ENCODE measurements at places on chromosomes 6 and 20. TPM values are rescaled to one million over a fixed set of nuclear protein-coding genes. Genes with fewer than 3 reads are reported as not detected.

The CTSZ gene
- 109 TPM for total RNA-seq

The TAAR6 gene
- total RNA-seq: not detected

DNA sequence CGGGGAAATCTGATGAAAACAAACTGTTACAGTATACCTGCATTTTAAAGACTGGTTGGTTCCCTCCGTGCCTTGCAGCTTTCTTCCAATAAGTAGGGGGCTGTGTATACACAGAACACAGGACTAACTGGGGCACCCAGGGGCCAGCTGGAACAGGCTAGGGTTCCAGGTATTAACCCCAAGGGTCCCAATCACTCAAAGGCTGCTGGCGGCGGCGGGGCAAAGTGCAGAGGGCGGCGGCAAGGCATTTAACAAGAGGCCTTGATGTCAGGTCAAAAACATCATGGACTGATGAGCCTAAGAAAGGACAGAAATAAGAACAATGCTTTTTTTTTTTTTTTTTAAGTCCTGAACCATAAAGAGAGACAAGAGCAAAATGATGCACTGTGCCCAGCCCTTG is 2.5 kb downstream of the PMEPA1 start:
- DNase-seq: no peak

The HTR1E gene
- total RNA-seq: not detected

The ME1 gene
- 13.8 TPM for total RNA-seq

GRCh38 chr6:149890629-149891045 is 7.3 kb downstream of the RAET1E start:
- DNase-seq: no peak

DNA sequence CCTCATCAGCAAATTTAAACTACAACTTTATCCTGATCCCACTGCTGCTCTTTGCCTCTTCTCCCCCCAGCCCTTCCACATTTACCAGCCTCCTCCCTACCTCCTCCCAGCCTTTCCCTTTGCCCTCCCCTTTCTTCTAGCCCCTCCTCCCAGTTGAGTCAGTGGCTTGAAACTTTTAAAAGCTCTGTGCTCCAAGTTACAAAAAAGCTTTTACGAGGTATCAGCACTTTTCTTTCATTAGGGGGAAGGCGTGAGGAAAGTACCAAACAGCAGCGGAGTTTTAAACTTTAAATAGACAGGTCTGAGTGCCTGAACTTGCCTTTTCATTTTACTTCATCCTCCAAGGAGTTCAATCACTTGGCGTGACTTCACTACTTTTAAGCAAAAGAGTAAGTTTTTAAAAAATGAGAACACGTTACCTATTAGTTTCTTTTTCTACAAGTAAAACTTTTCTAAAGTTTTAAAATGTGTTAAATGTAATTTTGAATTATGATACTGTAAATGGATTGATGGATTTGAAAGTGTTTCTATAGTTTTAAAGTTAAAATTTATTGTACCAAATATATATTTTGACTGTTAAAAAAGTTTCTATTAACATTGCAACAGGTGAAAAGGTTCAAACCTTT is at the start of gene GJA1:
Gene GJA1 (plus strand): TSS at position 203 of the 626 bp plus-strand sequence. CDS start 11,202 bp downstream, outside the sequence.
- peak; percentile 56 for DNase-seq

The GNL1 gene
- 31.1 TPM for total RNA-seq

The DOK5 gene
- 3.5 TPM for total RNA-seq

- DNase-seq: no peak
These were observed 52.5 kb upstream of the KHDRBS2 start for GRCh38 chr6:62338477-62338876.

DNA sequence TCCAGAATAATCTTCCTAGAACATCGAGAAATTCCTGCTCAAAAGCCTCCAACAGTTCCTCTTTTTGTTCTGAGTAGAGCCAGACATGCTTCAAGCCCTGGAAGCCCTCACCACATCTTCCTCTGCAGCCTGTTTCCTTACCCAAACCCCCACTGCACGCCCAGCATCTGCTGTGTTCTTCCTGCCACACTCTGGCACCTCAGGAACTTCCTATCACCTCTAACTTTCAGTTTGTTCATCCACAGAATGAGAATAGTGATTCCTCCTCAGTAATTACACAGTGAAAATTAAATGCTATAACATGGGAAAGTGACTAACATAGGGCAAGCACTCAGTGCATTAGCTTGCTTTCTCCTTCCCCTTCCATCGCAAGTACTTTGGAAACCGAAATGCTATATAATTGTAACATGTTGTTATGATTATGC is 26.3 kb downstream of the C6orf89 start:
- no peak for DNase-seq

- peak; percentile 60 for DNase-seq
These were observed 1.7 kb downstream of the SOD2 start for GRCh38 chr6:159691133-159691962.

DNA sequence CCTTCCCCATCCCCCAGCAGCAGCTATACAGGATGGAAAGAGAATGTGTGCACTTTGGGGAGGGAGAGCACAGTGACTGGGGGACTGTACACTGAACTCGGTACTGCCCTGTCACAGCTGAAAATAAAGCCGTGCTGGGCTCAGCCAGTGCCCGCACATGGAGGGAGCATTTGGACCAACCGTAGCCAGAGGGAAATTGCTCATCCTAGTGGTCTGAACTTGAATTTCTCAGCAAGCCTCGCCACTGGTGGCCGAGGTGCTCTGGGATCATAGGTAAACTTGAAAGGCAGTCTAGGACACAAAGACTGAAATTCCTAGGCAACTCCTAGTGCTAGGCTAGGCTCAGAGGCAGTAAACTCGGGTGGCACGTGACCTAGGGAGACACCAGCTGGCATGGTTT is 61.0 kb downstream of the DZANK1 start:
- no peak for DNase-seq

DNA sequence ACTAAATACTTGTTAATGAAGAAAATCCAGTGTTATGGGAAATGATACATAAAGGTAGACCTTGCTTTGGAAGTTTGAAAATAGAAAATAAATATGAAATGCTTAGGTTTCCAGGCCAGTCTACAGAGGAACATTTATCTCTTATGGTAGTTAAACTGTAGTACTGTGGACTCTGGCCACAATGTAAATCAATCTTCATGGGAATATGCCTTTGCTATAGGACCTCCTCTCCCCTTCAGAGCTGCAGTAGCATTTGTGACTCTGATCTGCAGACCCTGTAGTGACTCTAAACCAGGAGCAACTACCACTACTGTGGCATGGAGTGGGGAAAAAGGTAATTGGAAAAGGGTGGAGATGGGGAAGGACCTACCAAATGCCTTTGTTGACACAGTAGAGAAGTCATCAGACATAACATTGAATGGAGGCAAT is 4.5 kb downstream of the HSPA1A start:
- DNase-seq: no peak

The BMP2 gene
- 17.2 TPM for total RNA-seq

DNA sequence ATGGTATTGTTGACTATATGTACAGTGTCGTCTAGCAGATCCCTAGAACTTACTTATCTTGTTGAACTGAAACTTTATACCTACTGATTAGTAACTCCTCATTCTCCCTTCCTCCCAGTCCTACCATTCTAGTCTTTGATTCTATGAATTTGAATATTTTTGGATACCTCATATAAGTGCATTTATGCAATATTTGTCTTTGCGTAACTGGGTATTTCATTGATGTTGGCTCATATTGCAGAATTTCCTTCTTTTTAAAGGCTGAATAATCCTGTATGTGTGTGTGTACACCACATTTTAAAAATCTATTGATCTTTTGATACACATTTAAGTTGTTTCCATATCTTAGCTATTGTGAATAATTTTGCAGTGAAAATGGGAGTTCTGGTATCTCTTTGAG is 119.9 kb downstream of the SOX4 start:
- DNase-seq: no peak

- DNase-seq: no peak
These were observed 28.5 kb downstream of the DNMT3B start for GRCh38 chr20:32790751-32791057.

DNA sequence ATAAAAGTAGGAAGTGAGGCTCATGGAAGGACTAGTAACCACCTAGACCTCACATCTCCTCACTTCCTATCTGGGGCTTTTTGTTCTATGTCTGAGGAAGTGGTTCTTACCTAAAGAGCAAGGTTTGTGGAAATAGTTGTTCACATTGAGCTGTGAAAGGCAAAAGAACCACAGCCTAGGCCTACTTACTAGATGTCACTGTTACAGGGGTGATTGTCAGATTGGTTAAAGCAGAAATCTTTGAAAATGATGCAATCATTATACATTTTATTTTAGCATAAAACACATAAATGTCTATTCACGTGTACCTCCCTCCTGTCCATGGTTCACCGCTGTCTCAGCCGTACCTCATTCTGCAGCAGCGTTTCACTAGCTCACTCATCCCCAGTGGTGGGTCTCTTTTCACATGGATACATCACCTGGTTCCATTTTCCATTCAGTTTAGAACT is 268.8 kb downstream of the TMEM242 start:
- no peak for DNase-seq

DNA sequence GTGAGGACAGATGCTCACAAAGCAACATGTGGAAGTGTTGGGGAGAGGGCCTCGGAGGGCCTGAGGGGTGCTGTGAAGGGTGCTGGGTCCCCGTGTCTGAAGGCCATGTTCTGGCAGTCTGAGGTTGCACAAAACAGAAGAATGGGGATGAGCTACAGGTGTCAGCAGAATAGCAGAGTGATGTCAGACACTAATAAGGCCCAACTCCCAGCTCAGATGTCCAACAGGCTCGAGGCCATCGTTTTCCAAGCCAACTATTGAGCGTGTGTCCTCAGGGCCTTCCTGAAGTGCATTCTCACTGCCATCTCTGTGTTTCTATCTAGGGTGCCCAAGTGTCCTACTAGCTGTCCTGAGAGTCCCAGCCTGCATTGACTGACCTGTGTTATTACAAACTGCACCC is 7.9 kb downstream of the BFSP1 start:
- DNase-seq: no peak

- DNase-seq: no peak
These were observed 1.3 kb upstream of the FNDC11 start for GRCh38 chr20:63552481-63553249.

DNA sequence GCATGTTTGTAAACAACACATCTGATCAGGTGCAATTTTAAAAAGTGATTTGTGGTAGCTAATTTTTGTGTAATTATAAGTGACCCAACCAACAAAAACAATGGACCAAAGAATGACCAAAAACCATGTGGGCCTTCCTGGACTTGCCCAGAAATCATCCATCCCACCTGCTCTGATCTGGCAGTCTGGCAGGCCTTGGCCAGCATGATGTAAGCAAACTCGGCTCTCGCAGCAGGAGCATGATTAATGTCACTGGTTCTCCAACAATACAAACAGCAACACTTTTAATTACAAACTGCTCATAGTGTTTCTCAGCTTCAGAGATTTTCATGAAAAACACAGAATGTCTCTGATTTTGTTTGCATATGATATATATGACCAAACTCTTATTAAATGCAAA is 16.1 kb downstream of the TP53INP2 start:
- DNase-seq: no peak

GRCh38 chr6:49264496-49264895 is 198.6 kb downstream of the MMUT start:
- no peak for DNase-seq

The DSP gene
- 220 TPM for total RNA-seq

DNA sequence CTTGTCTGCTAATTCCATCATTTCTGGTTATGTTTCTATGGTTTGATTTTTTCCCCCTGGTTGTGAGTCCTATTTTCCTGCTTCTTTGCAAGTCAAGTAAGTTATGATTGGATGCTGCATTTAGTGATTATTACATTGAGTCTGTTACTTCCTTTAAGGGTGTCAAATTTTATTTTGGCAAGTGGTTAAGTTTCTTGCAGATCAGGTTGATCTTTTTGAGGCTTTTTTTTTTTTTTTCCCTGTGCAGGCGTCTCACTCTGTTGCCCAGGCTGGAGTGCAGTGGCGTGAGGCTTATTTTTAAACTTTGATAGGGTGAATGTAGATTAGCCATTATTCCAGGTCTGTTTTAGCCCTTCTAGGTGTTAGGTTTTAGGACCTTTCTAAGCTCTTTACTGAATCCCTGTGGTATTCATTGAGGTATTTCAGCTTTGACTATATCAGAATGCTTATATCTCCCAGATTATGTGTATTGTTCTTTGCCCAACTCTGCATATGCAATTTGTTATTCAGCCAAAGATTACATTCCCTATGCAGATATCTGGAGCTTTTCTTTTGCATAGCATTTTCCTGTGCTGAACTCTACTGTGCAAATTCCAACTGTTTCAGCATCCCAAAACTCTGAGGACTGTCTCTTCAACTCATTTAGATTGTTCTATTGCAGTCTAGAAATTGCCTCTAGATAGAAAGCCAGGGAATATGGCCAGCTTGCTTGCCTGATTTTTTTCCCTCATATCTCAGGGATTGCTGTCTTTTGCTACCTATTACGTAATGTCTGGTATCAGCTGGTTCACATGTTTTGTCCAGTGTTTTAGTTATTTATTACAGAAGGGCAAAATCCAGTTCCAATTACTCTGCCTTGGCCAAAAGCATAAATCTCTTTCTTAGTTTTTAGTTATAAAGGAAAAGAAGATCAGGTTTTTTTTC is 113.3 kb downstream of the AFG1L start:
- DNase-seq: no peak

DNA sequence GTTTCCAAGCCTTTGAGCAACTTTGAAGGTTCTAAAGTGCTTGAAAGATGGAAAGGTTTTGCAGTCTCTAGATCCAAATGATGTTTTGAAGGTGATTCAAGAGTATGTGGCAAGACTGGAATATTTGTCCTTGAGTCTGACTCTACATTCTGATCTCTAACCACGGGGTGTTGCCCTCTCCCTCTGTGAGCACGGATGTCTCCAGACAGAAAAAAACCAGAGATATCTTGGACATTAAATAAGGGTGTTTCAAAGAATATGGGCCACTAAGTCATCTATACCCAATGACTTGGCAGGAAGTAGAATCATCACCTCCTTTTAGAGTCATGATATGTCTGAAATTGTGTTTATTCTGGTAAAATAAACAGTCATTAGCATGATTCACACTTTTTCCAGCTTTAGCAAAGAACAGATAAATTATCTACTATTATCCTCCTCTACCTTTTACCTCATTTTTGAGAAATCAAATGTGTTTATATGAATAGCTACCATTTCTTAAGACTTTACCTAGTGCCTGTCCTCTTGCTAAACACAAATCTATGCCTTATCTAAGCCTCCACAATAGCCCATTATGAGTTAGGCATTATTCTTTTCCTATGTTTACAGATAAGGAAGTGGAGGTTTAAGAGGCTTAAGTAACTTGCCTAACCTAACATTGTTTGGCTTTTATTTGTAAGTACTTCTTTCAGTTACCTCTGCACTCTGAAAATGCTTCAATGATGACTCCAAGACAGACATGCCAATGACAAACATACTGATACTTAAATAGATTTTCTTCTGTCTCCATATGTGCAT is 384.4 kb downstream of the BMP2 start:
- no peak for DNase-seq

The TGM2 gene
- 135 TPM for total RNA-seq

GRCh38 chr20:38779247-38780097 is 26.0 kb upstream of the PPP1R16B start:
- no peak for DNase-seq

- no peak for DNase-seq
These were observed 89.9 kb upstream of the MTHFD1L start for GRCh38 chr6:150775415-150776203.

The SAMD5 gene
- 6.1 TPM for total RNA-seq

The NRSN1 gene
- total RNA-seq: not detected
